ENCODE measurements at places on chromosomes 6 and 20. TPM values are rescaled to one million over a fixed set of nuclear protein-coding genes. Genes with fewer than 3 reads are reported as not detected.

- no peak for DNase-seq
These were observed 32.4 kb upstream of the PBOV1 start for GRCh38 chr6:138250513-138251247.

- no peak for DNase-seq
These were observed 30.2 kb upstream of the GGTLC1 start for GRCh38 chr20:24018796-24019195.

- no peak for DNase-seq
These were observed 108.8 kb upstream of the AFDN start for GRCh38 chr6:167717867-167718266.

GRCh38 chr6:74311431-74311830 lies 615.4 kb downstream of the CD109 start:
- DNase-seq = no peak

PCK1 gene
- not detected for polyA plus RNA-seq

CRIP3 gene
- polyA plus RNA-seq = not detected

NKX2-4 gene
- not detected for polyA plus RNA-seq

SLC12A5 gene
- not detected for polyA plus RNA-seq

Data from CD8-positive, alpha-beta memory T cell (primary cell).